ENCODE measurements at places on chromosomes 16 and 17.

DNA sequence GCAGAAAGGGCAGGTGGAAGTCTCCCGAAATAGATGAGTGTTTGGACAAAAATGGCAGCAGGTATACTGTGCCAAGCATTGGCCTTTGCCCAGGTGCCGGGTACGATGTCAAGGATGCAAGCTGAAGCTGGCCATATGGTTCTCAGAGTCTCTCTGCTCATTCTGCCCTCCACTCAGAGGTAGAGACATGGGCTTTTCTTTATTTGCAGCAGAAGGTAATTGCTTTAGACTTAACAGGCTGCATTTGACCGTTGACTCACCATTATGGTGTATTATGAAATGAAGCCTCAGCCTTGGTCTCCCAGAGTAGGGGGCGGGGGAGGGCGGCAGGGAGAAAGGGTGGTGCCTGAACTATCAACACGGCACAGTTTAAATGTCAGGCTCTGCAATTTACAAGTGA, 969.1 kb upstream of the EEF2KMT start:
- DNase-seq: no peak

GRCh38 chr17:75103601-75104554, 5.9 kb upstream of the ARMC7 start:
- no peak for DNase-seq

GRCh38 chr17:7336240-7337175, at the start of gene ACAP1:
Gene ACAP1 (plus strand): TSS chr17:7336529. CDS start chr17:7336735, 206 bp downstream.
- DNase-seq: peak; percentile 87

DNA sequence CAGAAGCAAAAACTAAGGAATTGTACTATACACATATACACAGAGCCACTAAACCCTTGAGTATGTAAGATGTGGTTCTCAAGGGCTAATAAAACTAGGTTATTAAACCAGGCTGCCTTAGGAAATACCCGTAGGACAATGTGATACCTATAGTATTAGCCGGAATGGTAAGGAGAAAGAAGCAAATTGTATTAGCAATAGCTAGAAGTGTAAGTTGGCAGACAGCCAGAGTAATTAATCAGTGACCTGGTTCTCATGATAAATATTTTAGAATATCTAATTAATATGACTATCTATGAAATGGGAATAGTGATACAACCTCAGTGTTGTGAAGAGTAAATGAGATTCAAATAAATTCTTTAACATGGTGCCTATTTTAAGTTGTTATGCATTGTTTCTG, 18.6 kb downstream of the GDPD1 start:
- no peak for DNase-seq

DNA sequence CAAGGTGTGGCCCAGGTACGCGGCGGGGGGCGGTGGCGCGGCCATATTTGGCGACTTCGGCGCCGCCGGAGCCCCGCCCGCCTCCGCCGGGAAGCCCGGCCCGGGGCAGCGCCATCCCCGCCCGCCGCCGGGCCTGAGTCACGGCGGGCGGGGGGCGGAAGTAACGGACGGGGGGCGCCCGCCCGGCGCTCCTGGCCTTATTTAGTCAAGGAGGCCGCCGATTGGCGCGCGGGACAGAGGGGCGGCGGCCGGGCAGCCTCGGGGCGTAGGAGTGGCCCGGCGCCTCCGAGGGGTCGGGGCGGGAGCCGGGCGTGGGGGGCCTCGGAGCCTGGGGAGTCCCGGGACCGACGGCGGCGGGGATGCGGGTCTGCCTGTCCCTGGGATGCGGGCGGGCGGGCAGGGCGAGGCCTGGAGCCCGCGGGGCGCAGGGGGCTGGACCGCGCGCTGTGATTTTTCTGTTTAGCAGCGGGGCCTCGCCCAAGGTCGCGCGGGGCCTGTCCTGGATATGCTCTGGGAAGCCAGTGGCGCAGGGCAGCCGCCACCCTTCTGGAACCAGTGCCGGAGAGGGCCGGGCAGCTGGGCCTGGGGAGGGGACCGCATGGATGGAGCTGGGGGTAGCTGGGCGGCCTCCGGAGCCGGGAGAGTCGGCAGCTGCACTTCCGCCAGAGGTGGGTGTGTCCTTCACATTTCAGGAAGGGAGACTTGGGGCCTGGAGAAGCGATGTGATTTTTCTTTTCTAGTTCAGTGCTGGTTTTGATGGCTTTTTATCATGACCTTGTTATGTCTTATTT, 2.3 kb upstream of the ACTG1 start:
- peak; percentile 63 for DNase-seq

DNA sequence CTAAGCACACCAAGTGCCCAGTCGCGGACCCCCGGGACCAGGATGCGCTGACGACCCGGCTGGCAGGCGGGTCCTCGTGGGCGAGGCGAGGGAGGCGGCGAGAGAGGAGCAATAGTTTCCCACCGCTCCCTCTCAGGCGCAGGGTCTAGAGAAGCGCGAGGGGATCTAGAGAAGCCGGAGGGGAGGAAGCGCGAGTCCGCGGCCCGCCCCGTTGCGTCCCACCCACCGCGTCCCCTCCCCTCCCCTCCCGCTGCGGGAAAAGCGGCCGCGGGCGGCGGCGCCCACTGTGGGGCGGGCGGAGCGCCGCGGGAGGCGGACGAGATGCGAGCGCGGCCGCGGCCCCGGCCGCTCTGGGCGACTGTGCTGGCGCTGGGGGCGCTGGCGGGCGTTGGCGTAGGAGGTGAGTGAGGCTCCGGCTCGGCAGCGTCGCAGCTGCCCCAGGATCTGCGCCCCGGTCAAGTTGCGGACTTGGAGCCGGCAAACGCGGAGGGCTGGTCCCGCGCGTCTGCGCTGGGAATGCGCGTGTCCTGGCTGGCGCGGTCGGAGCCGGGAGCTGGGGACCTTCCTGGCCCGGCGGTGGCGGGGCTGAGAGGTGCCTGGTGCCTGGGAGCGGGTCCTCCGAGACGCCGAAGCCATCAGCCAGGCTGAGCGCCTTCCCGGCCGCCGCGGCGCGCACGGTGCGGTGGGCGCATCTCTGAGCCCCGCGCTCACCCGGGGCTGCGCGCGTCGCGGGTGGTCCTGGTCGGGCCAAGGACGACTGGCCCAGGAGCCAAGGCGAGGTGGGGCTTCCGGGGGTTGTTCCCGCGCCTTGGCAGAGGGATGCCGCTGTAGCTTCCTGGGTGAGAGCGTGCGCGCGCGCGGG, at the start of gene ITGB3:
Gene ITGB3, plus strand, starts transcription at position 287 of the 862 bp plus-strand sequence. Its CDS starts 35 bp downstream, at position 322.
- peak; percentile 49 for DNase-seq

DNA sequence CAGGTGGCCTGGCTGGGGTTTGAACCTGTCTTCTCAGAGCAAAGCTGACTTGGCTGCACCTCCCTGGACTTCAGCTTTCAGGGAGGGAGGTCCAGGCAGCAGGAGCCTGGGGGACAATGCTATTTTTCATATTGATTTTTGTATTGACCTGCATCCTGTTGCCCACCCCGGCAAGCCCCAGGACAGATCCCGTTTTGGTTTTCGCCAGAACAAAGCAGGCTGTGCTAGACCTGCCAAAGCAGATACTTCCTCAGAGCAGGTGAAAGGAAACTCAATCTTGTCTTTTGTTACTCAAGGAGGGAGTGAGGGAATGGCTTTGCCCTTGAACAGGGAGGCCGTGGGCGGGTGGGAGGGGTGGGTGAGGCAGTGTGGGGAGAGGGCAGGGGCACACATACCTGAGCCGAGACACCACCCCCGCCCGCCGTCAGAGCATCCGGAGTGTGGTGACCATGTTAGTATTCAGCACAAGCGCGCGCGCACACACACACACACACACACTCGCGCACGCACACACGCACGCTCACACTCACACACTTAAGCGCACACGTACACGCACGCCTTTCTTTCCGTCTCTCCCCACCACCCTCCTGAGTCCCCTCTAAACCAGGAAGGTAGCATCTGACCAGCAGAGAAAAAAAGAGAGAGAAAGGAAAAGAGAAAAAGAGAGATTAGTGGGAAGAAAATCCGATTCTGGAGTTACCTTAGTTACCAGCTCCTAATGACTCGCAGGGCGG, 59.5 kb downstream of the RAI1 start:
- DNase-seq: no peak

DNA sequence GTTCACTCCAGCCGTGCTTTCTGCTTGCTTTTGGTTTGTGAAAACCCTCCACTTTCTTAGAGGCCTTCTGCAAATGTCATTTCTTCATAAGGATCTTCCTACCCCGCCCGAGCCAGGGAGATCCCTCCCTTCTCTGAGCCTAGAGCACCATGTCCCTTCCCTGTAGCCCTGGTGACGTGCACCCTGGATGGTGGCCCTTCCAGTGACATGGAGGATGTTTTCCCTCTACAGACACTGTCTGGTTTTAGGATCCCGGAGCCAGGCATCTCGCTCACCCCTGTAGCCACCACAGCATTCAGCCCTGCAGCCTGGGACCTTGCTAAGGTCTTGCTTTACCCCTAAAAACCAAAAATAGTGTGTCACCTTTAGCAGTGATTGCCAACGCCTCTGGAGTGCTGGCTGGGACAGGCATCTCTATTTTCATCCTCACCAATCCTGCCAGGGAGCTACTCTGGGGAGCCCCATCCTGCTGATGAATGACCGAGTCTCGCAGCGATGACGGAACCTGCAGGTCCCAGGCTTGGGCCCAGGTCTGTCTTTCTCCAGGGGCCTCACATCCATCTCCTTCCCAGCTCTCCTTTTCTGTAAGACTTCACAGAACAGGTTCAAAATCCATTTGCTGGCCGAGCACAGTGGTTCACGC, 394.1 kb upstream of the TNRC6C start:
- no peak for DNase-seq

DNA sequence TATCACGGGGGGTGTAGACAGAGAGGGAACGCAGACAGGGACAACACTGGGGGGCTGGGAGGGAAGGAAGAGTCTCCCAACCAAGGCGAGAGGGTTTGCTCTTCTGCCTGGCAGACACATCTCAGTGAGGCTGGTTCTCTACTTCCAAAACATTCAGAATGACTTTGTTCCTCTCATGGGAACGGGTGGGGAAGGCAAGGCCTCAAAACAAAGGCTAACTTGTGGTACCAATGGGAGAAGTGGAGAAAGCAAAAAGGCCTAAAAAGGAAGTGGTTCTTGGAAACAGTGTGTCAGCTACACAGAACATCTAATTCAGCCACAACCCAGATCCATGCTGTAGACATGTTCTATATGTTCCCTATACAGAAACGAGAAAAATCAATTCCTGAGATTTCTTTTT, 7.5 kb downstream of the FLOT2 start:
- DNase-seq: no peak

Measured in activated T-cell treated with anti-CD3 and anti-CD28 coated beads for 1 hour (primary cell).